ENCODE measurements at places on chromosomes 4 and X.
A peak's percentile ranks its signal among the peaks of the same experiment; 100 is the strongest.

GRCh38 chrX:150983521-150984168 lies 510 bp downstream of the HMGB3 start:
- no peak for DNase-seq

DNA sequence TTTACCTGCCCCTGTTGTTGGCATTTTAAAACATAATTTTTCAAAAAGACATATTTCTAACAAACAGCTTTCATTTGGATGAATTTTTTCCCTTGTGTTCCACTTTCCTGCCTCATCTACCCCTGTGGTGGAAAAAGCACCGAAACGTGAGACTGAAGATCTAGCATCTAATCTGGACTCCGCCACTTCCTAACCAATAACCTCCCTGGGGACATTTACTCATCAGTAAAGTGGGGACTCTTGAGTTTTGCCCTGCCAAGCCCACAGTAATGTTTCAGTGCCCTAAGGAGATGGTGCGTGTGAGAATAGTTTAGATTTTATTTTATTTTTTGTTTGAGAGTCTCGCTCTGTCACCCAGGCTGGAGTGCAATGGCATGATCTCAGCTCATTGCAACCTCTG lies 56.7 kb downstream of the ADGRG2 start:
- DNase-seq, result no peak

GRCh38 chr4:12697970-12698369 lies 786.2 kb downstream of the RAB28 start:
- no peak for DNase-seq

GRCh38 chr4:151417766-151418376 lies 8.9 kb downstream of the FHIP1A start:
- no peak for DNase-seq

- DNase-seq, result no peak
Measured at GRCh38 chrX:10781847-10782530, 161.6 kb upstream of the MID1 start.

- DNase-seq, result no peak
Measured at GRCh38 chr4:10285028-10285427, 168.4 kb upstream of the WDR1 start.

DNA sequence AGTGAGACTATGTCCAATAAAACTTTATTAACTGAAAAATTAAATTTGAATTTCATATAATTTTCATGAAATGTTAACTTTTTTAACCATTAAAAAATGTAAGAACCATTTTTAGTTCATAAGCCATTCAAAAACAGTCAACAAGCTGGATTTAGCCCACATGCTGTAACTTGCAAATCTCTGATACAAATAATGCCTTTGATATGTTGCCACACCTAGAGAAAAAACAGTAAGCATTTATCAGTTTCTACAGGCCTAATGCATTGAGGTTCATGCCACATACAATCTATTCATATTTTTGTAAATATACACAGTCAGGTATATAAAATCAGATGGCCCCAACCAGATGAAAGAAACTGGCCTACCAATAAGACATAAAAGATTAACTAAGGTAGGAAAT lies 52.8 kb downstream of the LCORL start:
- DNase-seq, result no peak

DNA sequence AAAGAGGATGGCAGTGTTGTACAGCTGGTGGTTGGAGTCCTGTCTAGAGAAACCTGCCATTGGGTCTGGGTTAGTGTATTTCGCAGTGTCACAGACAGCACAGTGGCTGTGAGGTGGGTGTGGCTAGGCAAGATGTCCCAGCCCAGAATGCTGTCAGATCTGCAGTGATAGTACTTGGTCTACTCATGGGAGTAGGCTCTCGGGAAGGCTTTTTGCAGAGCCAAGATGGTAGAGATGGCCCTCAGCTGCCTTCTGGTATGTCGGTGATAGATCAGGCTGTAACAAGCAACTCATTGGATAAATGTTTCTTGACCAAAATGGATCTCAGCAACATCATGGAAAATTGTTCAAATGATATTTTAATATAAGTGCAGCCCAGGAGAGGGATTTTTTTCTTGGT lies 84.3 kb upstream of the WDR1 start:
- DNase-seq, result no peak

- no peak for DNase-seq
Measured at GRCh38 chr4:86957215-86957614, 22.4 kb downstream of the AFF1 start.

- DNase-seq, result no peak
Measured at GRCh38 chr4:20624793-20625374, 75.4 kb upstream of the PACRGL start.

DNA sequence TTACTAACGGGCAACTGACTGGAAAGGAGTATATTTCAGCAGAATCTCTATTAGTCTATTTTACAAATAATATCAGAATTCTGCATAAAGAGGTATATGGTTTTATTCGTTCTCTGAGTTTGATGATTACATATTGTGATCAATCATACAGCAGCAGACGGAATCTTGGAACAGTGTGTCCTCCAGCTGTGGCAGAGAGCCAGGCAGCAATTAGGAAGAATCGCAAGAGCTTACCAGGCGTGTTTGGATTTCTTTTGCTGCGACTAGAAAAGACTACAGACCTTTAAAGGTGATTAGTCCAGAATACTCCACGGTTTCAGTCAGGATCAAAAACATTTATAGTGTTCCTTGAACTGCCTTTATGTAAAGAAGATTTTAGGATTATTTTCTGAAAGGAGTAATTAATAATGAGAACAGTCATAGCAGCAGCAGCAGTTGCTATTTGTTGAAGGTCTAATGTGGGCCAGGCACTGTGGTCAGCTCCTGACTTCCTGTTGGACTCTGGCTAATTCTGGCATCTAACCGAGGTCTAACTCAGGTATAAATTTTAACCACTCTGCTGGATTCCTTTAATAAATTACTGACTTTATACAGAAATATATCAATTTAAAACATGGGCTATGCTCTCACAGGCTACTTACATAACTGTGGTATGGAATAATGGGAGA lies 225.3 kb upstream of the CXorf66 start:
- DNase-seq, result no peak

GRCh38 chr4:152485726-152486276 lies 50.1 kb downstream of the FBXW7 start:
- DNase-seq, result peak; percentile 63

- DNase-seq, result peak; percentile 12
Measured at GRCh38 chr4:121072224-121073003, at the start of gene NDNF. NDNF (minus strand) TSS chr4:121072535; CDS start chr4:121045837, 26,698 bp downstream.

DNA sequence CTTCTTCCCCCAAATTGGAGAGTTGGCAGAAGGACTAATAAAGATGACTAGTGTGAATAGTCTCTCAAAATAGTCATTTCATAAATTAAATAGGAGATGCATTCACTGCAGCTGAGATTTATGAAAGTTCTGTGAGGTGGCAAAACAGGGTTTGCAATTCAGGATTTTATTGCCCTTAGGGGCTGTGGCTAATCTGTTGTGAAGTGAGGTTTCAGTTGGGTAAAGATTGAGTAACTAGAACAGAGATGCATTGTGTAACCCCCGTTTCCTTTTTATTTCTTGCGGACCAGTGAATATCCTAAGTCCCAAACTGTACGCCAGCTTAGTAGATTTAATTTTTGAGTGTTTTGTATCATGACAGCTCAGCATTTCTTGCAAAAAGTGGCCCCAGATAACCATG lies 16.2 kb upstream of the SCRG1 start:
- DNase-seq, result no peak

DNA sequence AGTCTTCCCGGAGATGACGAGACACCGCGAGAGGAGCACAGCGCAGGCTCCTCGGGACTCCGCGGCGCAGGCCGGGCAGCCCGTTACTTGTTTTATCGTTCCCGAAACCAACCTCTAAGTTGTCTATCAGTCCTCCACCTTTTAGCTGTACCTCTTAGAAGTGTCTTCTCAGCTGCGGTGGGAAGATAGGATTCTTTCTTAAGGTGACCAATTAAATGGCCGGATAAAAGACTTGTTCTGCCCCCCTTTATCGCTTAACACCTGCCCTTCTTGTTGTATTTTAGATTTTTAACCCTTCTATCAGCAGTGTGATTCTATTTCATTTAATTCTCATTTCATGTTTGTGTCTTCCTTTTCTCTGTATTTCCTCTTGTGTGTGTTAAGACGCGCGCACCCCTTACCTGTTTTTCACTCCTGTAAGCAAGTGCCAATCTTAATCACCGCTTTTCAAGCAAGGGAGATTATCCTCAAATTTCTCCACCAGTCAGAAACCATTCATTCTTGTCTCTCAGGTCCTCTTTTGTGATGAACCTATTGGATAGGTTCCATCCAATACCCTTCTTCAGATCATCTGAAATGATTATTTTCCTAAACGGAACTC lies at the start of gene SLC9B2:
SLC9B2 (minus strand) TSS at position 15 of the 601 bp plus-strand sequence. CDS start 9,211 bp downstream, outside the sequence.
- no peak for DNase-seq

DNA sequence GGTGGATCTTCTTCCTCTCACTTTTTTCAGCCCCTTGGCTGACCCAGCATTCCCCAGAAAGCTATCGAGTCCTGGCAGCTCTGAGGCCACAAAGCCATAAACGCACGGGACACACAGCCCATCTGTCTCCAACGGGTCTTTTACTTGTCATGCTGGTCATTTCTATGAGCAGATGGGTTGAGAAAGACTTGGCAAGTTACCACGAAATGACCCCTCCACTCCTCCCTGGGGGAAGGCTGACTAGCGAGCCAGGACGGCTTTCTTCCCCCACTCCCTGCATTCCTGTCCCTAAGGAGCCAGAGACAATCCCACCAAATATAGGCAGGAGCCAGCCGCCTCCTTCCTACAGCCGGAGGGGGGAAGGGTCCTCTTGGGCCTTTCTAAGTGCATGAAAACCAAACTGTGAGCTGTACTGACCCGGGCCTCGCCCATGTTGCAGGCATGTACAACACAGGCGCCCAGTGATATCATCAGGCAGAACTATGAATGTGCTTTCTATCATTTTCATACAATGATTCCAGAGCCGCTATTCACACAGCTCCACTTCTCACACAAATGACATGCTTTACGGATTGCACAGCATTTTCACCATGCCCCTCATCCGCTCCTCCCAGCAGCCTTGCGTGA lies 28.6 kb downstream of the AFAP1 start:
- DNase-seq, result no peak

GRCh38 chrX:119427024-119427794 lies 28.1 kb downstream of the SLC25A43 start:
- peak; percentile 48 for DNase-seq

GRCh38 chr4:21367567-21367966 lies 581.0 kb downstream of the KCNIP4 start:
- no peak for DNase-seq

GRCh38 chrX:6372981-6373380 lies 144.3 kb upstream of the NLGN4X start:
- DNase-seq, result no peak

- DNase-seq, result no peak
Measured at GRCh38 chr4:101824500-101824899, 34.0 kb downstream of the BANK1 start.

GRCh38 chr4:15753786-15754185 lies 24.3 kb upstream of the CD38 start:
- DNase-seq, result no peak

- DNase-seq, result no peak
Measured at GRCh38 chrX:8504451-8504850, 39.8 kb downstream of the VCX3B start.

- no peak for DNase-seq
Measured at GRCh38 chr4:77623091-77623490, 17.5 kb downstream of the CXCL13 start.

GRCh38 chr4:184395971-184396391 lies 78.4 kb downstream of the IRF2 start:
- peak; percentile 64 for DNase-seq

DNA sequence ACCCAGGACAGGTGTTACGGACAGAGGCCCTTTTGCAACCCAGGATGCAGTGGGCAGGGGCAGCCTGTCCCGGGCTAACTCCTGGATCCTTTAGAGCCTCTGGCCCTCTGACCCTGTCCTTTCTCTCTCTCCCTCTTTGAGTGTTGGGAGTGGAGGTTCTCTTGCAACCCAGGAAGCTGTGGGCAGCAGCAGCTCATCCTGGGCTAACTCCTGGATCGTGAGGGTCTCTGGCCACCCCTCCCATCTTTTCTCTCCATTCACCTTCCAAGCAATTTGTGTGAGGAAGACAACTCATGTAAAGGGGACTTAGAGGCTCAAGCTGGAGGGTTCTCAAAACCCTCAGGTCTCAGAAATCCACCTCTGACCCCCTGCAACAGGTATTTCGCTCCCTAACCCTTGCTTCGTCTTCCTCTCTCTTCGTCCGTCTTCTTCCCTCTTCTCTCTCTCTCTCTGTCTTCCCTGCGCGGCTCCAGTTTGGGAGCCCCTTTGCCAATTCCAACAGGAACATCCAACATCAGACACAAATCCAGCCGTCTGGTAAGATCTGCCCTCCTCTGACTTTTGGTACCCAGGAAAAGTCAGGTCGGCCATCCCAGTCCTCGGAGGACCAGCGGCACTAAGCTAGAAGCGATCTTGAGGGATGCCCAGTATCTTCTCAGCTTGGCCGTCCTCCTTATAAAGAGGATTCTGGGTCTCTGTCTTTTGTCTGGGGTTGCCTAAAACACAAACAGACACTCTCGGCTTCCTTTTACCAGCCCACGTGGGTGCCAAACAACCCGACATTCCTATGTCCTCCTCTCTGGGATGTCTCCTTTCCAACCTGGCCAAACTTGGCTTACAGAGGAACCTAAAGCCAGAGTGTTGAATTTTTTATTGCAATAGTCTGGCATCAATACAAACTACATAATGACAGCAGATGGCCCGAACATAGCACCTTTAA lies 7.9 kb downstream of the ASMTL start:
- no peak for DNase-seq

DNA sequence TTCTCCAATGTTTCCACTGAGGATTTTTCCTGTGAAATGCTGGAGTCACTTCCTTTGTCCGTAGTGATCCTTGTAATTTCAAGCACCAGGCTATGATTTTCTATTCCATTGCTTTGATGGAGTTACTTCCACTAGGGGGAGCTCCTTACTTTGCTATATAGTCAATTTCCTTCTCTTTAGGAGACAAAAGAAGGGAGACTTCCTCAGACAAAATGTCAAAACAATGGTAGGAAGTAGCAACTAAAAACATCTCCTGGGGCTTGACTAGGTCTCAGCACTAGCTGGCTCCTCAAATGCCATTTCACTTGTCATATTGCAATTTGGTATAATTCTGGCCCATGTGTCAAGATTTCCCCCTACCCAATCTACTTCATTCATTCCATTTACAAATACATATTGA lies 24.1 kb downstream of the ZCCHC12 start:
- no peak for DNase-seq

- DNase-seq, result no peak
Measured at GRCh38 chr4:37635155-37635554, 51.0 kb downstream of the RELL1 start.

GRCh38 chrX:36963852-36964251 lies 44.3 kb upstream of the FAM47C start:
- DNase-seq, result no peak

- no peak for DNase-seq
Measured at GRCh38 chr4:26062215-26062614, 148.2 kb downstream of the SMIM20 start.

DNA sequence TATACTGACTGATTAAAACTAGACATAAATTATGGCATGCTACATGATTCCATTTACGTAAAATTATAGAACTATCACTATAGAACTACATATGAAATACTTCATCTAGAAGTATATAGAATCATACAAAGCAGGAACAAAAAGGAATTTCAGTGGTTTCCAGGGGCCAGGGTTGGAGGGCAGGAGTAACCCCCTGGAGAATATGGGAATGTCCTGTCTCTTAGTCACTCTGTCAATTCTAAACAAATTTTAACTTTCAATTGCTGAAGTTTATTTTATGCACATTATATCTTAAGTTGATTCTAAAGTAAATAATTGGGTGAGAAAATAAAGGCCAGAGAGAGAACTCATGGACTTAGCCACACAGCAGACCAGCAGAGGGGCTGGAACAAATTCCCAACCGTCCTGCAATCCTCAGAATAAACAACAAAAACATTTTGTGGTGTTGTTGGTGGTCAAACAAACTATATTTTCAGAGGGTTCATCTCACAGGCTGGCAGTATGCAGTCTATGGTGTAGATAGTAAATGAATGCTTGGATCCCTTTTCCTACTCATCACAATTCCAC lies 476.9 kb upstream of the SLIT2 start:
- DNase-seq, result no peak

Measured in GM06990 (cell line).